CD4-positive, alpha-beta T cell treated with Interleukin-15 for 1 hour (primary cell): ENCODE measurements at places on chromosomes 13 and 19.

DNA sequence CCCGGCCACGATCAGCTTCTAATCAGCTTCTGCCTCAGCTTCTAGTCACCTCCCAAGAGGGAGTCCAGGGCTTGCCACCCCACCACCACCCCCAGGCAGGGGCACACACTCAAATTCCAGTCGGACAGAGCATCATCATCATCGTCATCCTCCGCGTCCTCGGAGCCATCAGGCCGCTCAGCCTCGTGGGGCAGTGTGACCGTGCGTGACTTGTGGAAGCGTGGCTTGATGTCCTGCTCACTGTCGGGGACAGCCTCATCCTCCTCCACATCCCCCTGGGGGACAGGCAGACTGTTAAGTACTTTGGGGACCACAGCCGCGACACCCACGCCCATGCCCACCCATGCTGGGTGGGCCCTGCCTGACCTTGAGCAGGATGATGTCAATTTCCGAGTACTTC lies 12.5 kb downstream of the TNPO2 start:
- DNase-seq, result no peak

DNA sequence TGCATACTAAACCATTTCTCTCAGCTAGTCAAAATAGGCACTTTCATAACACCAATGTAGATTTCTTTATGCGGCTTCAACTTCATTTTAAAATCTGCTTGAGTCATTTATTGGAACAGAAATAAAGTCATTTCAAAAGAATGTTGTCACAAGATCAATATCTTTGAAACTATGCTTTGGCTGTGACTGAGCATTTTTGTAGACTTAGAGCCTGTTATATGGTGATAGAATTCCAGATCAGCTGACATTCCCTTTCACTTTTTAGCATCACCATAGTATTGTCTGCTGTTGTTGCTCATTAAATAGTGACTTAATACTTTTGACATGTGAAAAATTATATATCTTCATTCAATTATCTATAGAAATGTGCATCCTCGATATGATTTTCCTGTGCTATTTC lies 279.2 kb upstream of the PRR20A start:
- DNase-seq, result no peak

GRCh38 chr13:90070837-90071525 lies 1276.5 kb upstream of the MIR17HG start:
- DNase-seq, result no peak

- no peak for DNase-seq
These were observed 690.9 kb downstream of the SLITRK6 start for GRCh38 chr13:85108356-85108755.

- no peak for DNase-seq
These were observed 104.5 kb upstream of the SLC15A1 start for GRCh38 chr13:98856983-98857382.

- no peak for DNase-seq
These were observed 19.6 kb downstream of the AP2A1 start for GRCh38 chr19:49786376-49786820.

DNA sequence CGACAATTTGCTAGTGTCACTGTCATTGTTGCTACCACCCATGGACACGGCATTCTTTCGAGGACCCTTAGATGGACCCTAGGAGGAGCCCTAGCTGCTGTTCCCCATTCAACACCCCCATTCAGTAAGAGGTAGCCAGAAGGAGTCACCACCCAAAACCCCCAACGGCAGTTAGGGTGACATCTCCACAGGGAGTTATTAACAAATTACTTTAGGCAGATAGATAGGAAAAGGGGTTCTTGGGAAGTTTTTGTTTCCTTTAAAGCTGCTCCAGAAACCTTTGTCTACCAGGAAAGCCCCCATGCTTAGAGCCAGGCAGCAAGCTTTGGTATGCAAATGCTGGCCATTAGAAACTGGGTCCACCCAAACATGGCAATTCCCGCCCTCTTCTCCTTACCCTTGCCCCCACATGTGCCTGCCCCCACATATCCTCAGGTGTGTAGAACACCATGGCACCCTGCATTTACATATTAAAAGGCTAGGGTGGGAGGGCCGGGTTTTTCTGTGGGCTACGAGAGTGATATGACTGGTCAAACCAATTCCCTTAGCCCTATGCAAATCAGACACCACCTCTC lies 190.9 kb downstream of the SLITRK6 start:
- no peak for DNase-seq

GRCh38 chr19:8640402-8641004 lies 10.1 kb downstream of the NFILZ start:
- DNase-seq, result peak; percentile 79
